ENCODE measurements at places on chromosomes 1 and 21.

- no peak for DNase-seq
Observed at GRCh38 chr1:185260611-185261010, 56.4 kb downstream of the IVNS1ABP start.

- DNase-seq = no peak
Observed at GRCh38 chr1:41743366-41743765, 175.4 kb downstream of the HIVEP3 start.

DNA sequence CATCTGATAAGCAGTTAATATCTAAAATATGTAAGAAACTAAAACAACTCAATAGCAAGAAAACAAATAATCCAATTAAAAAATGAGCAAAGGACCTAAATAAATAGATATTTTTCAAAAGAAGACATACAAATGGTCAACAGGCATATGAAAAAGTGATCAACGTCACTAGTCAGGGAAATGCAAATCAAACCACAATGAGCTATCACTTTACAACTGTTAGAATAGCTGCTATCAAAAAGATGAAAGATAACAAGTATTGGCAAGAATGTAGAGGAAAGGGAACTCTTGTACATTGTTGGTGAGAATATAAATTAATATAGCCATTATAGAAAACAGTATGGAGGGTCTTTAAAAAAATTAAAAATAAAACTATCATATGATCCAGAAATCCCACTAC is 40.7 kb upstream of the NEK7 start:
- DNase-seq = no peak

DNA sequence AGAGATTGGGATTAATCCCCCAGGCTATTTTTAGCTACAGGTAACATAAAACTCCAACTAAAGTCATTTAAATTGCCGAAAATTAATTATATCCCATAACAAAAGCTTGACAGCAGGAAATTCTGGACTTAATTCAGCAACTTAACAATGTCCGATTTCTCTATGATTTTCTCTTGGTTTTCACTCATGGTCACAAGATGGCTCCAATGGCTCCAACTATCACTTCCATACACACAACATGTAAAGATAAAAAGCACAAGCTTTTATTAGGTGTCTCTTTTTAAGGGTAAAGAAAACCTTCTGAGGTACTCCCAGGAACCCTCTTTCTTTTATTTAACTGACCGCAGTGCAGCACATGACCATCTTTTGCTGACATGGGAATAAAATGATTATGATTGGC is 363.5 kb upstream of the PTBP2 start:
- no peak for DNase-seq

DNA sequence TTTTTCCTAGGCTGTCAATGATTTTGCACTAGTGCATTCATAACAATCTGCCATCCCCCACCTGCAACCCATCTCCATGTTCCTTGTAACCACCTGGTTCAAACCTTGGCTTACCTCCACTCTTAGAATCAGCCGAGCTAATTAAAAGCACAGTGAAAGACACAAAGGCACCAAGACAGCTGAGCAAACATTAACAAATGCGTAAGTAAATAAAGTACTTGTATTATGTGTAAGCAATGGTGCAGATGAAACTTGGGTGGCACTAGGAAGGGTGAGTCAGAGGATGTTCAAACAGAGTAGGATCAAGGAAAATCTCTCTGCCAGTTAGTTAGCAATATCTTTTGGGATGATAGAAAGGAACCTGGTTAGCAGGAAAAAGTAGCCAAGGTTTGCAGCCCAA is 5.1 kb upstream of the FOXJ3 start:
- DNase-seq = no peak

GRCh38 chr21:16402752-16403151 is 673.0 kb downstream of the USP25 start:
- DNase-seq = no peak

DNA sequence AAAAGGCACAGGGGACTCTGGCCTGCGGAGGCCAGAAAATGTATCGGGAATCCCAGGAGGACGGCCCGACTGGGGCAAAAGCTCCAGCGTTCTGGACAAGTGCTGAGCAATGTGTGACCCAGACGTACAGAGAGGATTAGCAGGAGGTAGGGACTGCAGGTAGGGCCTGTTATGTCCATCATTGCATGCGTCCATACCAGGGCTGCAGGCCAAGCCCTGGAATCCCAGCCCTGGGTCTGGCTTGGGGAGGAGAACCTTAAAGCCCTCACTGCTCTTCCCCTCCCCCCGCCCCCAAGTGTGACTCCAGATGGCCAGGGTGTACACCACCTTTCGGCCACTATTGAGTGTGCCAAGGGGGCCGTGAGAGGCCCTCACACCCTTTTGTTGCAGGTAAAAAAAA is 2.0 kb downstream of the RNF207 start:
- DNase-seq = no peak

DNA sequence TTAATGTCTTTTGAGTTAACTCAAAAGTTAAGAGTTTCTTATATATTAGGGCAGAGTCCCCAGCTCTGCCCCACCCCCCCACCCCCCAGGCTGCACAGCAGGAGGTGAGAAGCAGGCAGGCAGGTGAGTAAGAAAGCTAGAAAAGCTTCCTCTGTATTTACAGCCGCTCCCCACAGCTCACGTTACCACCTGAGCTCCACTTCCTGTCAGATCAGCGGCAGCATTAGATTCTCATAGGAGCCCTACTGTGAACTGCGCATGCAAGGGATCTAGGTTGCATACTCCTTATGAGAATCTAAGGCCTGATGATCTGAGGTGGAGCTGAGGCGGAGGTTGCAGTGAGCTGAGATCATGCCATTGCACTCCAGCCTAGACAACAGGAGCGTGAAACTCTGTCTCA is 81.9 kb downstream of the SIM2 start:
- no peak for DNase-seq

DNA sequence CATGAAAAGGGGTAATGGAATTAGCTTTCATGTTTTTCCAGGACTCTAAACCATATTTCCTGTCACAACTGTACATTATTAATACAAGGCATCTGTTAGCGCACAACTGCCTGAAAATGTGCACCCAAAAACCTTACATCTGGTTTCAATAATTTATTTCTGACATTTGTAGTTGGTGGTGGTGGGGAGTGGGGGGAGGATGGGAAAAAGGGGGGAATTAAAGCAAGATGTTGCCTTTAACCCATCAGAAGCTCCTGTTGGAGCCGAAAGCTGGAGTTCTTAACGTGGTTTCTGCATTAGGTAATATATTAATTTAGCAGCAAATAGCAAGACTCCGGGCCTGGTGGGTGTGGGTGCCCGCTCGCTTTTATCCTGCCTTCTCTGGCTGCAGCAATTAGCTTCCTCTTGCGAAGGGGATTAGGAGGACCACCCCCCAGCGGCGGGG is 36.9 kb upstream of the HHAT start:
- DNase-seq = no peak

DNA sequence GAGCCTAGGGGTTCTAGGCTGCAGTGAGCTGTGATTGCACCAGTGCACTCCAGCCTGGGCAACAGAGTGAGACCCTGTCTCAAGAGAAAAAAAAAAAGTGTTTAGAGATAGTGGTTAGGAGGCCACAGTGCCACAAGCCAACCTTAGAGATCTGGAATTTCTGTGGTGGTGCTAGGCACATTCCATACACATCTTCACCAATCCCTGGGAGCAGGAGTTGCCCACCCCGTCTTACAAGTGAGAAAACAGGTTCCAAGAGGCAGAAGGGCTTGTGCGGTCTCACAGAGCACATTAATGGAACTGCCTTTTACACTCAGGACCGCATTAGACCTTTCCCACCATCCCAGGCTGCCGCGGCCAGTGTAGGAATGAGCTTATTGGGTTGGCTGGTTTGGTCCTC is 93.2 kb downstream of the EPHB2 start:
- no peak for DNase-seq

- DNase-seq = no peak
Observed at GRCh38 chr1:85328713-85329397, 52.4 kb upstream of the BCL10 start.

- DNase-seq = peak; percentile 81
Observed at GRCh38 chr1:110203021-110203661, 7.0 kb upstream of the KCNC4 start.

DNA sequence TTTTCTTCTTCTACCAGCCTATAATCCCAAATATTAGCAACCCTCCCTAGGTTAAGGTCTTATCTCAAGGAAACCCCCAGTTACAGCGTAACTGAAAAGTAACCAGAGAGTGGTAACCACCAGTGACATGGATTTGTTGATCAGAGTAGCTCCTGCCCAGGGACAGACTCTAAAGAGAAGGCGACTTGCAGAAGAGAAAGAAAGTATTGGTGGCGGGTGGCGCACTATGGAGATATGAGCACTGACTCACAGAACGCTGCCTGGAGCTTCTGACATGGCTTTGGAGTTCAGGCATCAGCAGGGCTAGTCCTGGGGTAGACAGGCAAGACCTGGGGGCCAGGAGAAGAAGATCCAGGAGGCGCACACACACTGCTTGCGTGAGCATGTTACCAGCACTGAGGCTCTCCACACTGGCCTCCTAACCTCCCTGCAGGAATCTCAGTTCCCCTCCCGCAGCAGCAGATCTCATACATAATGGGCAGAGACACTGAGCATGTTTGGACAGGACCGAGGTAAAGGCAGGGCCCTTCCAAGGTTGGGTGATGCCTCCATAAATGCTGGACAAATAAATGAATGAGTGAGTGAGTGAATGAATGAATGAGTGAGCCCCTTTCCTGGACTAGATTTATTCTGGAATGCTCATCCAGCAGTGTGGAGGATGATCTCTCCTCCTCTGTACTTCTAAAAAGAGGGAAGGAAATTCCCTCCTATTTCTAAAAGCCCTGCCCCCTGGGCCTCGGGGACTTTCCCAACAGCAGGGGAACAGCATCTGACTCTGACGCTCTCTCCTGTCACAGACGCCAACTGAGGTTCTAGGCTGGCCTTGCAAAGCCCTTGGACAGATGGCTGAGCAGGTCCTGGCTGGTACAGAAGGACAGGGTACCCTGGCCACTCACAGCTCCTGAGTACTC is 175.5 kb downstream of the CLIC6 start:
- DNase-seq = peak; percentile 92

- DNase-seq = peak; percentile 73
Observed at GRCh38 chr1:226033582-226033981, 28.9 kb upstream of the H3-3A start.

- DNase-seq = no peak
Observed at GRCh38 chr1:112788561-112788960, 73.4 kb upstream of the PPM1J start.

GRCh38 chr1:23167353-23168078 is 1.1 kb downstream of the LUZP1 start:
- peak; percentile 40 for DNase-seq

DNA sequence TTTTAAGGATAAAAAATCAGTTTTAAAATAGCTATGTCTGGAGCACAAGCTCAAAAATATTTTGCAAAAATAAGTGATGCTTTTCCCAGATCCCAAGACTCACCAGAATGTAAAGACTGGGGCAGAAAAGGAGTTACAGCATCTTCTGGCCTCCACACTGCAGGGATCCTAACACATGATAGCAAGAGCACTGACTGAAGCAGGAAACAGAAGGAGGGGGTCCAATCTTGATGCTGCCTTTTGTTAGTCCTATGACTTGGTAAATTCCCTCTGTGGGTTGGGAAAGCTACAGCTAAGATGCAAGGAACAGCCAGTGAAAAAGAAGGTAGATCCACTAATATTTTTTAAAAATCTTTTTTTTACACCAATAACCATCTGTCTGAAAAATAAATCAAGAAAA is 54.2 kb upstream of the TNR start:
- DNase-seq = no peak

GRCh38 chr1:86938450-86938849 is 24.0 kb downstream of the HS2ST1 start:
- DNase-seq = no peak

DNA sequence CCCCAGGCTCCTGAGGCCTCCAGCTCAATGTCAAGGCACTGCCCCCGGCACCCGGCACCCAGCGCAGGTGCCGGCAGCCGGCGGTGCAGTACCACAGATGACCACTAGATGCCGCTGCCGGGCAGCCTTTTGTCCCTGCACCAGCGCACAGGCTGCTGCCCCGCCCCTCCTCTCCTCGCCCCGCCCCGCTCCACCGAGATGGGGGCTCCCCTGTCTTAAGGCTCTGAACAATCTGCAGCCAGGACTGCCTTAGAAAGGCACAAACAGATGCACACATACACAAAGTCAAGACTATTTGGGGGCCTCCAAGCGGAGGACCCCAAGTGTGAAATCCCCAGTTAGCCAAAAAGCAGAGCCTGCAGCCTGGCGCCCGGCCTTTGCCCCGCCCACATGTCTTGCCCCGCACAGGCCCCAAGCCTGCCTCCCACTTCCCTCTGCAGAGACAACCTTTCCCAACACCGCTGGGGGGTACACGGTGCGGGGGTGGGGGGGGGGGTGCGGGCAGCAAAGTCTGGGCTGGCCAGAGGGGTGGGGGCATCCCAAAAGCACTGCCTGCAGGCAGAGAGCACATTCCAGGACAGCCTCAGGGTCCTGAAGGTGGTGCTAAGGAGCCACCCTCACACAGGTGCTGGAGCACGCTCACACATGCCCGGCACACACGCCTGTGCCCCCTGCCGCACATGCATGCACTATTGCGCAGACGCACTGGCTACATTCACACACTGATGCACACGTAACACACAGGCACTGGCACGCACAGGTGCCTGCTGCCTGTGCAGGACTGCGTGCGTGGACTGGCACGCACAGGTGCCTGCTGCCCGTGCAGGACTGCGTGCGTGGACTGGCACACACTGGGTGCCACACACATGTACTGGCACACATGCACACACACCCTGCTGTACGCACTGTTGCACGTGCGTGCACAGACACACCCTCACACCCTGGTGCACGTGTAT is 37.1 kb downstream of the ARHGEF16 start:
- DNase-seq = peak; percentile 68

DNA sequence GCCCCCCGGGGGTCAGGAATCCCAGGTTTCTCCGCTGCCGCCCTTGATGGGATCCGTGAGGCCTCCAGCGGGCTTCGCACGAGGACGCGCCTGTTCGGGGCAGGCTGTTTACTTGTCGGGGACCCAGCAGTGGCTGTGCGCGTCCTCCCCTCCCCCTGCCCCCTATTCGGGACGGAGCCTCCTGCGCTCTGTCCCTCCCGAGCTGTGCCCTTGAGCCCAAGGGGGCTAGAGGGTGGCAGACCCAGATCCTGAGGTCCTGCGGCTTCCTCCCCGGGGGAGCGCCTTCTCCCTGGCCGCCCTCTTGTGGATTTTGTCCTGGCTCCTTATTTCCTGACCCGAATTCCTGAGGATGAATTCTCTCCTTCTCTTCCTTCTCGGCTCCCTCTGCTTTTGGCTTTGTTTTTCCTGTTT is 38.4 kb downstream of the PIK3CD start:
- DNase-seq = no peak

DNA sequence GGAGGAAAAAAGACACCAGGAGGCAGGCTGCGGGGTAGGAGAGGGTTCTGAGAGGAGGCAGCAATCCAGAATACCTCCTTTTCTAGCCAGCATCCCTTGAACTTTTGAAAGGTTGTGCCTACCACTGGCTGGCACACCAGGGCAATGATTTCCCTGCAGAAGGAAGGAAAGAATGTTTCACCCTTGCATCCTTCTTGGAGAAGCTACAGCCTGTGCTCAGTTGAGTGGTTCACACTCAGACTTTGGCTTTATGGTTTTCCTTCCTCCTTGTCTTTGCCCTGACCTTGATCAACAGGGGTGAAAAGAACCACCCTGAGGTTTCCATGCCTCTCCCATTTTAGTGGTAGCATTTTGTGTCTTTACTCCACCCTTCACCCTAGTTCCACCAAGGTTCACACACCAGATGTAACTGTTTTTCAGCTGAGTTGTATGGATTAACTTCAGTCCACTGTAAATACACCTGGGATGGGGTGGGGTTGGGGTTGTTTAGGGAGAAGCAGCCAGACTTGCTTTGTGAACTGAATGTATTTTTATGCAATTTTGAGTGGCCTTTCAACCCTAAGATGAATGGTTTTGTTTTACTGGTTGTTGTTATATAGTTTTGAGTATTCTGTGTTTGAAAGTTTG is 122.3 kb downstream of the SYT2 start:
- DNase-seq = no peak
